HCEC 1CT (cell line): ENCODE measurements at places on chromosomes 2 and 18.

- DNase-seq: no peak
These were observed 52.6 kb upstream of the EMILIN2 start for GRCh38 chr18:2794159-2794558.

DNA sequence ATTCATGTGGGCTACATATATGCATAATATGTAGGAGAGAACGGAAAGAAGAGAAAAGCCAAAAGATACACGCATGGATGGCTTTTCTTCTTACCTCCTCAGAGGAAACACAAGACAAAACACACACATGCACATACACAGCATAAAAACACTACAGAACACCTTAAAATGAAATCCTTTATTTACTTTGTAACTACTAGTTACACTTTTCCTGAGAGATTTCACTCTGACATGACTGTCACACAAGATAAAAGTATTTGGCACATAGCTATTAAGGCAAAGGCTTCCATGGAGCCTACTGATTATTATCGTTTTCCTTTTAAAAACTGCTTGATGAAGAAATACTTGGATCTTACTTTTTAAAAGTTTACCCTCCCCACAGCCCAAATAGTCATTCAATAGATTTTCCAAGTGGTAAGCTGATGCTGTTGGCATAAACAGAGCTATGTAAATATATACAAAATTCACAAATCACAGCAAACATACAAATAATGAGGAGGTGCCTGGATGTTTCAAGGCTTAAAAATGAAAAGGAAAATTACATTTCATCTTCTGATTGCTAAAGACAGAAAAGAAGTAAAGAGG lies 8.6 kb downstream of the ZEB2 start:
- no peak for DNase-seq

DNA sequence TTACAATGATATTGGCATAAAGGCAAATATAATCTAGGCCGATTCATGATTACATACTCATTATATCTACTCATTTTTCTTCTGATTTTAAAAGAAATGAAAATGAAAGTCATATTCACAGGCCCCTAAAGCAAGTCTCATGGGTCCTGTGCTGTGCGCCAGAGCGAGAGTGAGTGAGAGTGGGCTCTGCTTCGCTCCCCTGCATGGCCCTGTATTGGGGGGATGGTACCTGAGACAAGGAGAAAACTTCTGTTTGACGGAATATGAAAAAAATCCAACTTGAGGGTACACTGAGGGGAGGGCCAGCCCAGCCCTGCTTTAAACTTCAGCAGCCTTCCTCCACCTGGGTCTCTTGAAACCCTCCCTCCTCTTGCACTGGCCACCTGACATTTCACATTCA lies 81.4 kb upstream of the RGPD5 start:
- DNase-seq: no peak

DNA sequence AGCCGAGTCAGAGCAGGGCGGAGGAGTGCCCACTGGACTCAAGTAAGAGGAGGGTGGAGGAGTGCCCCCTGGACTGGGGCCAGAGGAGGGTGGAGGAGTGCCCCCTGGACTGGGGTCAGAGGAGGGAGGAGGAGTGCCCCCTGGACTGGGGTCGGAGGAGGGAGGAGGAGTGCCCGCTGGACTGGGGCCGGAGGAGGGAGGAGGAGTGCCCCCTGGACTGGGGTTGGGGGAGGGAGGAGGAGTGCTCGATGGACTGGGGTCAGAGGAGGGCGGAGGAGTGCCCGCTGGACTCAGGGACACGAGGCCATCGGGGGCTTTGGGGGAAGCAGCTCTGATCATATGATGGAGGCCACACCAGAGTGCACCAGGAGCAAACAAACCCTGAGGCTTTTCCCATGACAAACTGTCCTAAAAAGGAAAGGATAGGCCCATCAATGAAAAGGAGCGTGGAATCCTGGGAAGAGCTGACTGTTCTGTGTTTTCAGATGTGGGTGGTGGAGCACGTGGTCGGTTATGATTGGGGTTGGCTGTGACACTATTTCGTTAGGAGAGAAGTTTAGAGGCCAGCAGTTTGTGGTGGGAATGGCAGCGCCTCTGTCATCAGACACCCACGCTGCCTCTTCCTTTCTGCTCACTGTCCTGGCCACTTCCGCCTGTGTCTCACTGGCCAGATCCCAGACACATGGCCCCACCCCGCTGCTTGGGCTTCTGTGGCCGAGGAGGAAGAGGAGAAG lies 24.5 kb upstream of the HPCAL1 start:
- no peak for DNase-seq

GRCh38 chr2:20198796-20199632 lies 25.9 kb downstream of the SDC1 start:
- no peak for DNase-seq

DNA sequence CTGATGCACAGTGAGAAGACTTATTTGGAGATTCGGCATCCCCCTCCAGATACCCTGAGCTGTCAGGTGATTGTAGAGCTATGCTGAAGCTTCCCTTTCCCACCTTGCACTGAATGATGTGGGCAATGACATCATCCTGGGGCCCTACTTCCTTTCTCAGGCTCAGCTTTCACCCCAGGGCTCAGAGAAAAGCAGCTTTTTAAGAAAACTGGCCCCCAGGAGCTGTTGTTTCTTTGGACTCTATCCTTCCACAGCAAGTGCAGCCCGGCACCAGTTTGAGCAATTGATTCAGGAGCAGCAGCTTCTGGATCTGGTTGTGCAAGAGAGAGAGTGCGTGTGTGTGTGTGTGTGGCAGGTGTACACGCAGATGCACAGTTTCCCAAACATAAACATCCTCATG lies 251.3 kb downstream of the ANAPC1 start:
- no peak for DNase-seq

- no peak for DNase-seq
These were observed 52.7 kb downstream of the PID1 start for GRCh38 chr2:229218329-229218921.
